ENCODE measurements at places on chromosomes 4 and X.

- DNase-seq: no peak
Observed at GRCh38 chr4:149029056-149029651, 586.9 kb upstream of the NR3C2 start.

DNA sequence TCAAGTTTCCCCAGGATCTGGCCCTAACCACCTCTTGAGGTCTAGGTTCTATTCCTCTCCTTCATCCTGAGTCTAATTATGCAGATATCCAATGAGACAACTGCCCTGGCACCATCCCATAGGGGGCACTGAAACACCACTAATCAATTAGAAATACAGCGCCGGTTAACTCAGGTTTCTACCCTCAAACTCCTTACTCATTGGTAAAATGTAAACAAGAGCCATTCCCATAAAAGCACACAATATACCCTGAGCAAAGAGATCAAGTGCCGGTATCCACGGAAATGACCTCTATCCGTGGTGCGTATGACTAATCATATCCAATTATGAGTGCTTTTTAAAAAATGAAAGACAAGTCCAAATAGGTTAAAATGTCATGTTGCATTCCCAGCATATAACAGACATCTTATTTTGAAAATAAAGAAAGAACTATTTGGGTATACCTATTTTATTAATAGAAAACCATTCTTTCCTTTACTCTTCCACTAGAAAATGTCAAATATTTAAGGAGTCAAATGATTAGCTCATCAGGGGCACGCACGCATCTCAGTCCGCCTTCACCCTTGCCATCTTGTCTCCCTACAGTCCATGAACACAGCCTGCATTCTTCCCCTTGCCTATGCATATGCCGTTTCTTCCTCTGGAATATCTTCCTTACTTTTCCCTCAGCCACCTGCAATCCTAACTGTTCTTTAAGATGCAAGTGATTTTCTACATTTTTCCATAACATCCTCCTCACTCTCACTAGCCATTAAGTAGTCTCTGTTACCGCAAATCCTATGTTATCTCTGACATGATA is 141.1 kb downstream of the MAML3 start:
- DNase-seq: peak; percentile 4

GRCh38 chr4:11376146-11376545 is 52.5 kb downstream of the HS3ST1 start:
- no peak for DNase-seq

- DNase-seq: no peak
Observed at GRCh38 chr4:81021142-81021944, 9.2 kb upstream of the BMP3 start.

- no peak for DNase-seq
Observed at GRCh38 chrX:86133761-86134160, 14.5 kb upstream of the DACH2 start.

DNA sequence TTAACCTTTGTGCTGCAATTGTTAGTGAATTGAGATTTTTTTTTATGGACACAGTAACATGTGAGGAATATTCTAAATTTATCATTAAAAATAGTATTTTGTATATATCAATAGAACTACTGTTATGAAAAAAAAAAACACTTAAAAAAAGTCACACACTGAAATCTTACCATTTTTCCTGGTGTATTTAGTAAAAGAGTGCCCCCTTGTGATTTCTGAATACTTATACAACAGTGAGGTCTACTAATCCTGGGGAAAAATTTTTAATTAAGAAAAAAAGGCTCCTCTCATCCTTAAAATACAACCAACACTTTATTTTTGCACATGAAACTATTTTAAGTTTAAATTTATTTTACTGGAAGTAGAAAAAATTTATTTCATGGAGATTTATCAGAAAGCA is 56.4 kb upstream of the SPOCK3 start:
- no peak for DNase-seq
